Activated T-helper 17 cell treated with anti-CD3 and anti-CD28 coated beads, Interleukin-2, amount 50 U/mL, for 72 hours (primary cell): ENCODE measurements at places on chromosomes 3 and 15.

- no peak for ATAC-seq
- no peaks in the 10 kb centered on the region for H3K27me3 ChIP-seq
- no peak overlapping the region for H3K27ac ChIP-seq
Observed at GRCh38 chr15:99154271-99154670, 49.4 kb downstream of the SYNM start.

- H3K4me3 ChIP-seq = no peak overlapping the region
- no peak overlapping the region for H3K27ac ChIP-seq
- H3K4me1 ChIP-seq = no peaks in the 10 kb centered on the region
Observed at GRCh38 chr15:89360294-89360971, 25.8 kb upstream of the POLG start.

DNA sequence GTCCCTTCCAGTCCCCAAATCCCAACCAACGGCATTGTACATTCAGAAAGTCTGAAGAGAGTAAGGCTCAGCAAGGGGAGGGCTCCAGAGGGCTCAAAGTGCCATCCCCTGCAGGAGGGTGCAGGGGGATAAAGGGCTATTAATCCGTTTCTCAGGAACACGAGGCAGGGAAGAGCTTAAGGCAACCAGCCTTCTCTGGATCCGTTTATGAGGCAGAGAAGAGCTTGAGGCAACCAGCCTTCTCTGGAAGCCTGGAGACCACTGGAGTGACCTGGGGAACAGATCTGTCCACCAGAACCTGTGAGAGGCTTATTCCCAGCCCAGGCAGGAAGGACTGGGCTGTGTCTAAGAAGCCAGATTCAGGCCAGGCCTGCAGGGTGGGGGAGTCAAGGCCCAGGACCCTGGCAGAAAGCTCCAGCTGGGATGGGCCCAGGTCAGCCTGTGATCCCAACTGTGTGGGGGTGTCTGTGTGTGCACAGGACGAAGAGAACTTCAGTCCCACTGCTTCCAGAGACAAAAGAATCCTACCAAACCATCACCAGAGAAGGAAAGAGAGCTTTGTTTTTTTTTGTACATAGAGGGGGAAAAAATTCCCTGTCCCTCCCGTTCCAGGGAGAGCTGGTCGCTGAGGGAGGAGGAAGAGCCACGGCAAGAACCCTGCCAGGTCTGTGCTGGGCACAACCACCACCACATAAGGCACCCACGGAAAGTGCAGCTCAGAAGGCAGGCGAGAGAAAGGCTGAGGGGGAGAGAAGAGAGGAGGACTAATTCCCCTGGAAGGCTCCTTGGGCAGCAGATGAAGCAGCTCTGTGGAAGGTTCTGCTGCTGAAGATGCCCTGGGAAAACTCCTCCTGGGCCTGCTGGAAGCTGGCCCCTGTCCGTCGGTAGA, 1.6 kb upstream of the ULK3 start:
- peaks cover 71% of the 10 kb centered on the region for H3K36me3 ChIP-seq
- peak overlapping the region; percentile 83 for H3K4me3 ChIP-seq
- peak overlapping the region; percentile 92 for H3K27ac ChIP-seq
- no peaks in the 10 kb centered on the region for H3K27me3 ChIP-seq
- H3K4me1 ChIP-seq = peaks cover 24% of the 10 kb centered on the region
- ATAC-seq = peak; percentile 10

DNA sequence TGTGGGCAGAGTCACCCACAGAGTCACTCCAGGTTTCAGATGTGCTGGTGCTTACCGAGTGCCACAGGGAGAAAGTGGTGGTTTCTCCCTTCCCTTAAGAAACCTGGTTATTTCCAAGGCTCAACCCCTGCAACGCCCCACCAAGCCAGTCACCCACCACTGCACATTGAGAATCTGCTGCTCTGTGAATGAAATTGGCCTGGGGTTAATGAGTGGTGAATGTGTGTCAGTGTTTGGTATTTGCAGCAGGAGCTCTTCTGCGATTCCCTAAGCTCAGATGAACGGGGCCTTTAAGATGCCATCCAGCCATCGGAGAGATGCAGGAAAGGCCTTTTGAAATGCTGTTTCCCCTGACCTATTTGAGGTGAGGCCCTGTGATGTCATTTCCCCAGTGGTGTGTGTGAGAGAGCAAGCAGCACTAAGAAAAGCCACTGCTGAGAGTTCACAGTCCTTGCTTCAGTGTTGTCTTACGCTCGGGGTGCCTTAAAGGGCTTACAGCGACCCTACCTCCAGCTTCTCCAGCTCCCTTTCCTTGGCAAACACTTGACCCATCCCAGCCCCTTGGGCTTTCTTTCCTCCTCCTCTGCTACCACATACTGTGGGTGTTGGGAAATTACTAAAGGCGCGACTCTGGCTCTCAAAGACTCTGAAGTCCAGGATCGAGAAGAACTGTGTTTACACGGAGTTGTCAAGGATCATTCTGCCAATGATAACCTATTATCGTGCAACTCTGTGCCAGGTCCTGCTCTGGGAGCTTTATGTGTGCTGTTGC, 68.9 kb downstream of the SMAD3 start:
- peaks cover 68% of the 10 kb centered on the region for H3K36me3 ChIP-seq
- H3K27me3 ChIP-seq = no peaks in the 10 kb centered on the region
- H3K4me1 ChIP-seq = peaks cover 84% of the 10 kb centered on the region
- H3K4me3 ChIP-seq = peak overlapping the region; percentile 99
- H3K27ac ChIP-seq = peak overlapping the region; percentile 99
- ATAC-seq = peak; percentile 79

DNA sequence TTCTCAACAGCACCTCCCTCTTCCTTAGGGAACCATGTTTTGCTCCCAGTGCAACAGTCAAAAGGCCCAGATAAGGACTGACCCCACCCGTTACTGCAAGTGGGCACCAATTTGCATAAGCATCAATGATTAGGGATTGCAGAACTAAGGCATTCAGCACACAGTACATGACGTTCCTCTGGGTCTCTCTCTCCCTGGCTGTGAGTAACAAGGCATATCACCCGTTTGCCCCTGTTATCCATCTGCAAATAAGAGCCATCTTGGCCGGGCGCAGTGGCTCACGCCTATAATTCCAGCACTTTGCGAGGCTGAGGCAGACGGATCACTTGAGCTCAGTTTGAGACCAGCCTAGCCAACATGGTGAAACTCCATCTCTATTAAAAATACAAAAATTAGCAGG, 18.8 kb downstream of the MAGI1 start:
- H3K27me3 ChIP-seq = peaks cover 13% of the 10 kb centered on the region
- ATAC-seq = no peak
- no peaks in the 10 kb centered on the region for H3K36me3 ChIP-seq
- no peak overlapping the region for H3K27ac ChIP-seq
- no peaks in the 10 kb centered on the region for H3K4me1 ChIP-seq

GRCh38 chr3:122101646-122102045, 46.5 kb downstream of the CD86 start:
- peak; percentile 37 for ATAC-seq
- H3K27me3 ChIP-seq = no peaks in the 10 kb centered on the region
- H3K4me1 ChIP-seq = peaks cover 31% of the 10 kb centered on the region
- no peaks in the 10 kb centered on the region for H3K36me3 ChIP-seq
- peak overlapping the region; percentile 88 for H3K27ac ChIP-seq

GRCh38 chr3:195251336-195252065, 19.5 kb downstream of the XXYLT1 start:
- peaks cover 16% of the 10 kb centered on the region for H3K4me1 ChIP-seq
- no peaks in the 10 kb centered on the region for H3K36me3 ChIP-seq
- no peak overlapping the region for H3K4me3 ChIP-seq
- peak; percentile 78 for ATAC-seq

DNA sequence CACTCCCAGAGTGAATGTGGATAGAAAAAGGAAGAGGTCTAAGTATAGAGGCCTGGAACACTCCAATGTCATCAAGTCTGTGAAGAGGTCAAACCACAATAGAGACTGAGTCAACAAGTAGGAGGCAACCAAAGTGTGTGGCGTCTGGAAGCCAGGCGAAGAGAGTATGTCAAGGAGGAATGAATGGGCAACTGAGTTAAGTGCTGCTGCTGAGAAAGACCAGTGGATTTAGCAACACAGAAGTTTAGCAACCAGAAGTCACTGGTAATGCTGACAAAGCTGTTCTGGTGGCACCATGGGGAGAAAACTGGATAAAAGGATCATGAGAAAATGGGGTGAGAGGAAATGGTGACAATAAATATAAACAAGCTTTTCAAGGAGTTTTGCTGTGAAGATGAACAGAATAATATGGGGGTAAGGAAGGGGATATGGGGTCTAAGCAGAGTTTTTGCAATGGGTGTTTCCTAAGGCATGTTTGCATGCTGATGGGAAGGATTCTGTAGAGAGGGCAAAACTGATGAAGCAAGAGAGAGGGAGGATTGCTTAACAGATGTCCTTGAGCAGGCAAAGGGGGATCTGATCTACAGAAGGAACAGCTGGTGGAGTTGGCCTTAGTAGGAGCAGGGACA, 38.4 kb downstream of the PCOLCE2 start:
- H3K4me1 ChIP-seq = no peaks in the 10 kb centered on the region
- no peak overlapping the region for H3K4me3 ChIP-seq
- H3K36me3 ChIP-seq = no peaks in the 10 kb centered on the region

DNA sequence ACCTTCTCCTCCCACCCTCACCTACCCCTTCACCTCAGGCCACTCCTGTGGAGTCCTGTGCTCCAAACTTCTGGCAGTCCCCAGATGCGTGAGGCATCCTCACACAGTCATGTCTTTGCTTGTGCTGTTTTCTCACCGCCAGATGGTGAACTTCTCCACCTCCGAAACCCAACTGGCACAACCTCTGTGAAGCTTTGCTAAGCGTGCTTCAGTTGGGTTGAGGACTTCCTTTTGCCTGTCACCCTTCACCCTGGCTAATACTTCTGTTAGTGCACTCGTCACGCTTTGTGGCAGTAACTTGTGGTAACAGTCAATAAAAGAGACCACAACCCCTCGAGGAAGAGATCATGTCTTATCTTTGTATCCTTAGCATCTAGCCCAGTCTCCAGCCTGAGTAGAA, 42.0 kb upstream of the SKOR1 start:
- peak; percentile 85 for ATAC-seq
- peak overlapping the region; percentile 30 for H3K4me3 ChIP-seq
- peaks cover 6% of the 10 kb centered on the region for H3K4me1 ChIP-seq
- peak overlapping the region; percentile 64 for H3K27ac ChIP-seq
- H3K36me3 ChIP-seq = no peaks in the 10 kb centered on the region

GRCh38 chr15:85480923-85481322, 100.5 kb downstream of the AKAP13 start:
- peaks cover 34% of the 10 kb centered on the region for H3K4me1 ChIP-seq
- no peaks in the 10 kb centered on the region for H3K27me3 ChIP-seq
- peak overlapping the region; percentile 45 for H3K27ac ChIP-seq
- H3K36me3 ChIP-seq = no peaks in the 10 kb centered on the region
- H3K4me3 ChIP-seq = peak overlapping the region; percentile 27

- peak within 1 kb of the TSS; percentile 99 for H3K27ac ChIP-seq
- H3K4me1 ChIP-seq = peaks cover 49% of the 10 kb centered on the region
- peaks cover 48% of the 10 kb centered on the region for H3K36me3 ChIP-seq
- ATAC-seq = peak; percentile 53
- no peaks in the 10 kb centered on the region for H3K27me3 ChIP-seq
Observed at GRCh38 chr15:74781431-74782258, at the start of gene CSK. TSS of gene CSK (plus strand) at chr15:74782080. CDS start at chr15:74798298, 16,218 bp downstream.

- ATAC-seq = no peak
- H3K27me3 ChIP-seq = no peaks in the 10 kb centered on the region
Observed at GRCh38 chr15:63531586-63531985, 27.2 kb downstream of the USP3 start.

- peaks cover 99% of the 10 kb centered on the region for H3K36me3 ChIP-seq
- H3K4me3 ChIP-seq = peak overlapping the region; percentile 25
- no peak for ATAC-seq
- peak overlapping the region; percentile 95 for H3K27ac ChIP-seq
Observed at GRCh38 chr15:64855205-64855975, 13.7 kb downstream of the PLEKHO2 start.

DNA sequence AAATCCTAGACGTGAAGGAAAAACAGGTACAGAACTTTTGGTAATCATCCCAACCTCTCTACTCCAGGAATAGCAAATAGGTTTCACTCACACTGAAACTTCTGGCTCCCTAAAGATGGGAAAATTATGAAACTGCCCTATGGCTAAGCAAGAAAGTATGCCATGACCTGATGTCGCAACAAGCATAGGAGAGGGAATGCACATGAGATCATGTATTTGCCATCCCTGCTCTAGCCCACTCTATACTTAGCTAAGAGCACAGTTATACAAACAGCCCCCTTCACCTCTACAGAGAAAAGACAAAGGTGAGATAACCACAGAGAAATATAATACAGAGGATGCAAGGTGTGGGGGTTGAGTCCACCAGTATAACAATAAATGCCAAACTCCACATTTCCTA, 102.7 kb downstream of the TBC1D5 start:
- no peak for ATAC-seq
- H3K36me3 ChIP-seq = no peaks in the 10 kb centered on the region
- peaks cover 3% of the 10 kb centered on the region for H3K4me1 ChIP-seq
- no peaks in the 10 kb centered on the region for H3K27me3 ChIP-seq
- no peak overlapping the region for H3K4me3 ChIP-seq

- H3K27me3 ChIP-seq = no peaks in the 10 kb centered on the region
- no peaks in the 10 kb centered on the region for H3K4me1 ChIP-seq
- H3K27ac ChIP-seq = no peak overlapping the region
Observed at GRCh38 chr15:48765022-48765421, 45.8 kb downstream of the CEP152 start.

DNA sequence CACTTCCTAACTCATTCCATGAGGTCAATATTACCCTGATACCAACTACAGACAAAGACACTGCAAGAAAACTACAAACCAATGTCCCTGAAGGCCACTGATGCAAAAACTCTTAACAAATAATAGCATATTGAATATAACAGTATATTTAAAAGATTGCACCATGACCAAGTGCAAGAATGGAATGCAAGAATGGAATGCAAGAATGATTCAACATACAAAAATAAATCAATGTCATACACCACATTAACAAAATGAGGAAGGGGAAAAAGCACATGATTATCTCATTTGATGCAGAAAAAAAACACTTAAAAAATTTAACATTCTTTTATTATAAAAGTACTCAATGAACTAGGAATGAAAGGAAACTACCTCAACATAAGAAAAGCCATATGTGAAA, 463.1 kb upstream of the NECTIN3 start:
- H3K27me3 ChIP-seq = peaks cover 4% of the 10 kb centered on the region
- ATAC-seq = no peak
- no peak overlapping the region for H3K27ac ChIP-seq
- H3K4me3 ChIP-seq = no peak overlapping the region
- no peaks in the 10 kb centered on the region for H3K36me3 ChIP-seq

DNA sequence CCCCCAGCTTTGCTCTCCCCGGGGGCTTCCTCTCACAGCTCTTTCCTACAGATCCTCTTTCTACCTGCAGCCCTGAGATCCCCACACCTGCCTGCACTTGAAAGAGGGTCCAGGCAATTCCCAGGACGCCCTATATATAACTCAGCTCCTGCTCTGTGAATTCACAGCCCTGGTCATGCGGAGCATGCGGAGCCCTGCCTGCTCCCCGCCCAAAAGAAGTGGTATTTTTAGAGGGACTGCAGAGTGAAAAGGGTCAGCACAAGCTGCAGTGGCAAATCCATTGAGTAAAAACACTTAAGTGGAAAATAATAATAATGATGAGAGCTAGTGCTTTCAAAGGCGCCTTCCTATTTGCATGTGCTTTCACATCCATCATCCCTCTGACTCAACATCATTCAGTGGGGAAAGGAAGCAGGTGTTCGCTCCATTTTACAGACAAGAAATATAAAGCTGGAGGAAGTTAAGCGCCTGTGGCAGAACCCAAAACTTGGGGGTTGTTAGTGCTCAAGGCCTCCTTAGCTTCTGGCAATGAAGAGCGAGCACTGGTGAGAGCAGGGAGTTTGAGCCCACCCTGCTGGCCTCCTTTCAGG, 76.3 kb upstream of the LIPC start:
- peak overlapping the region; percentile 76 for H3K27ac ChIP-seq
- no peaks in the 10 kb centered on the region for H3K36me3 ChIP-seq
- H3K27me3 ChIP-seq = peaks cover 3% of the 10 kb centered on the region
- peaks cover 13% of the 10 kb centered on the region for H3K4me1 ChIP-seq
